GM23338 (cell line): ENCODE measurements at places on chromosomes 16 and 17. TPM values are rescaled to one million over a fixed set of nuclear protein-coding genes. Genes with fewer than 3 reads are reported as not detected.
A peak's percentile ranks its signal among the peaks of the same experiment; 100 is the strongest.

DNA sequence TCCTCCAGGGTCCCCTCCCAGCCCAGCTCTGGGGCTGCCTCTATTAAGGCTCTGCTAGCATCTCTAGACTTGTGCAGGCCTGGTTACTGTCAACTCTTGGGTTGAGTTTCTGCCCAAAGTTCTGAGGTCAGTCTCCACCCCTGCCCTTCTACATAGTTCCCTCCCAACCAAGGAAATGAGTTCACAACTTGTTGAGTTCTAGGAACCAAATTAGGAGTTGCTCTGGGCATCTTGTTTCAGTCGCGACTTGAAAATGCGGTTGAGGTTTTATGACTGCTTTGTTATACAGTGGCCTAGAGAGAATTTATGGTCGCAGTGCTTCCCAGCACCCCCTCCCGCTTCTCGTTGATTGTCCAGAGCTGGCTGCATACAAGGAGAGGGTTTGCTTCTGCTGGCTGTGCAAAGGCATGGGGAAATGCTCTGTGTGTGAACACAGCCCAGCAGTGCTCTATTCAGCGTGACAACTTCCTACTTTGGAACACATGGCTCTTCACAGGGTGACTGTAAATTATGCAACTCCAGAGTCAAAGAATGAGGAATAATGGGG, 20.2 kb downstream of the GNAO1 start:
- H3K27me3 ChIP-seq = no peaks in the 10 kb centered on the region
- no peak overlapping the region; the same call in 1 of the 2 replicates for H3K27ac ChIP-seq
- 0 out of 2 replicates have a peak overlapping the region, but pooled peaks have one; percentile 2 for H3K4me3 ChIP-seq
- H3K36me3 ChIP-seq = no peaks in the 10 kb centered on the region
- peaks cover 24% of the 10 kb centered on the region for H3K4me1 ChIP-seq
- no peak for DNase-seq

DNA sequence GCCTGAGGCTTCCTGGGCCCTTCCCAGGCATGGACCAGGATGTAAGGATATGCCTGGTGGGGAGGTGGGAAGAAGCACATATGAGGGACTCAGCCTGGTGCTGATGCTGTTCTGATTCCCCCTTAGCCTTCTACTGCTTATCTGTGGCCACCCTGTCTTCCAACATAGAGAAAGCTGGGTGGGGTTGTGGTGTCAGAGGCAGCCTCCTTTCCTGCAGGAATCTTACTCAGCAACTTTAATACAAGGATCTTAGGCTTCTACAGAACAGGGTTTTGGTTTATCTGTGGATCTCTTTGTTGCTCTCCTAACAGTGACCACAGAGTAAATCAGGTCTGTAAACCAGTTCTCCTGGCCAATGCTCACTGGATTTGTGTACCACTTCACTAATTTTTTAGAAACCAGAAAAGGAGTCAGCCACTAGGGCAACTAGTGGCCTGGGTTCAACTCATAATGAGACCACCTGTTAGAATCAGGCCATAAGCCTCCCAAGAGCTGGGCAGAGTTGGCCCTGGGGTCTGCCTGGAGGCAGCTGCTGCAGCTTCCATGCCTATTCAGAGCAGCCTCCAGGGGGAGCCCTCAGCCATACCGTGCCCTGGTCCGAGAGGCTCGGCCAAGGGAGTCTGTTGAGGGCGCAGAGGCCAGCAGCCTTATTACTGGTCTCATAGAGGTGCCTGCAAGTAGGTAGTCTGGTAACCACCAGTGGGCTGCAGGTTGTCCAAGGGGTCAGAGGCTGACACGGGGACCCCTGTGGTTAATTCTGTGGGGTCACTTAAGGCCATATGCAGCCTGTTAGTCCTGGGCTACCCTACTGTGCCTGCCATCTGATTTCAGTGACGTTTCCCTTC, 7.1 kb downstream of the HAS3 start:
- no peak overlapping the region for H3K4me3 ChIP-seq
- peaks cover 23% of the 10 kb centered on the region for H3K4me1 ChIP-seq
- DNase-seq = peak; percentile 87
- peaks cover 62% of the 10 kb centered on the region for H3K36me3 ChIP-seq

Gene MSLN
- total RNA-seq = 0.10 TPM in 1 of 2 replicates, not detected in the other

DNA sequence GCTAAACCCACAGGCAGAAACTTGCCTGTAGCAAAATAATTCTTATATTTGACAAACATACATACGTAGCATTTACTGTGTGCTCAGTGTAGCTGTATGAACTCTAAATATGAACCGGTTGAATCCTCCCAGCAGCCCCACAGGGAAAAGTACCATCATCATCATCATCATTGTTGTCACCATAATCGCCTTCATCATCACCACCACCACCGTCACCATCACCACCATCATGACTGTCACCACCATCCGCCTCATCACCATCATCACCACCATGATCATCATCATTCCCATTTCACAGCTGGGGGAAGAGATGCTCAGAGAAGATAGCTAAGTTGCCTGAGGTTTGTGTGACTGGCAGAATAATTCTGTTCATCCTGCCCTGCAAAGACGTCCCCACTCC, 81.7 kb downstream of the IRF8 start:
- H3K36me3 ChIP-seq = no peaks in the 10 kb centered on the region
- H3K4me1 ChIP-seq = 0 out of 2 replicates have a peak, but pooled peaks cover 1% of the 10 kb centered on the region
- DNase-seq = no peak
- no peaks in the 10 kb centered on the region for H3K27me3 ChIP-seq
- no peak overlapping the region for H3K4me3 ChIP-seq

DNA sequence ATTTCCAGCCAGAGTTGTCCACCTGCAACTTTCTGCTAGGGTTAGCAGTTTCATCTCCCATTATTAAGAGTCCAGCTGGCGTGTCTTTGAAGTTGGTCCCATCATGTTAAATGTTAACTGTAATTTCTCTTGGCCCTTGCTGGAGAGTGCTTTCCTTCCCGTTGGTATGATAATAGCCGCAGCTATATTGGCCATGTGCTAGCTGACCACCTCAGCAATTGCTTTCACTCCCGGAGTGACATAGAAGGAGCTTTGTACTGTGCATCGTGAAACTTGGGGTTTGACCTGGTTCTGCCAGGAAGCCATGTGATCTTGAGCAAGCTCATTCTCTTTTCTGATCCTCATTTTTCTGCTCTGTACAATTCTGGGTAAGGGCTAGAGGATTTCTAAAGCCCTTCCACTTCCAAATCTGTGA, 81.0 kb upstream of the TBX2 start:
- peaks cover 6% of the 10 kb centered on the region; the same call in 1 of the 2 replicates for H3K4me1 ChIP-seq
- H3K36me3 ChIP-seq = no peaks in the 10 kb centered on the region
- H3K27ac ChIP-seq = no peak overlapping the region

Gene ARRB2
- 23.0 and 45.0 TPM in 2 replicates for total RNA-seq

Gene PLEKHG4
- 10.3 and 17.1 TPM in 2 replicates for total RNA-seq

DNA sequence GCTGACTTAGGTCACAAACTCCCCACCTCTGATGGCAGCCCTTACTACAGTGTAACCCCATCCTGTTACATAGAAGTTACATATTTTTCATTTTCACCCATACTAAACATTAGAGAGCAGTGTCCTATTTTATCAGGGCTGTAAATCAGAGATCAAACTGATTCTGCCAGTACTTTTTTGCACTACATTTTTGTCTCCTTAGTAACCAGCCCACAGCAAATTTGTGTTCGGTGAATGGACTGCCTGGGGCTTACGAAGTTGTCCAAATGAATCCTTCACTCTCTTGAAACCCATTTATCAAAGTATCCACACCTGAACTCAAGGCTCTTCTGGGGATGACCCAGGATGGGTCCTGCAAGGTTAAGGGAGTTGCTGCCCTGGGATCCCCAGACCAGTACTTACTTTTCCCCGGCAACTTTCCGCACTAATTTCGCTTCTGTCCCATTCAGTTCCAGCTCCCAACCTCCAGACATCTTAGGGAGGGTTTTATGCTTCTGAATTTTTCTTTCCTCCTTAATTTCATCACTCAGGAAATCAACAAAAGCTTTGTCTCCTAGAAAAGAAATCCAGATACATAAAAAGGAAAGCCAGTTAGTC, 1.1 kb downstream of the C1QBP start:
- peaks cover 7% of the 10 kb centered on the region; the same call in 1 of the 2 replicates for H3K4me1 ChIP-seq
- DNase-seq = no peak
- peaks cover 44% of the 10 kb centered on the region for H3K36me3 ChIP-seq
- H3K27ac ChIP-seq = peak overlapping the region; percentile 61; the same call in 1 of the 2 replicates
- H3K4me3 ChIP-seq = peak overlapping the region; percentile 71

- no peak overlapping the region for H3K4me3 ChIP-seq
- no peak for DNase-seq
- H3K27ac ChIP-seq = no peak overlapping the region
- no peaks in the 10 kb centered on the region; the same call in 1 of the 2 replicates for H3K36me3 ChIP-seq
Measured at GRCh38 chr16:53852678-53853077, 148.7 kb downstream of the FTO start.

- no peak overlapping the region for H3K4me3 ChIP-seq
- no peak for DNase-seq
- peaks cover 56% of the 10 kb centered on the region for H3K4me1 ChIP-seq
- H3K27ac ChIP-seq = no peak overlapping the region
- H3K36me3 ChIP-seq = no peaks in the 10 kb centered on the region
Measured at GRCh38 chr17:31494259-31495021, 103.0 kb downstream of the RAB11FIP4 start.

- no peaks in the 10 kb centered on the region for H3K36me3 ChIP-seq
- no peak overlapping the region for H3K27ac ChIP-seq
- H3K4me1 ChIP-seq = peaks cover 14% of the 10 kb centered on the region
- no peak overlapping the region for H3K4me3 ChIP-seq
Measured at GRCh38 chr16:80519189-80519588, 21.6 kb upstream of the DYNLRB2 start.

Gene CMTM1
- 1.4 TPM in 1 of 2 replicates, not detected in the other for total RNA-seq

Gene EPOP
- total RNA-seq = 1.7 and 2.4 TPM in 2 replicates

DNA sequence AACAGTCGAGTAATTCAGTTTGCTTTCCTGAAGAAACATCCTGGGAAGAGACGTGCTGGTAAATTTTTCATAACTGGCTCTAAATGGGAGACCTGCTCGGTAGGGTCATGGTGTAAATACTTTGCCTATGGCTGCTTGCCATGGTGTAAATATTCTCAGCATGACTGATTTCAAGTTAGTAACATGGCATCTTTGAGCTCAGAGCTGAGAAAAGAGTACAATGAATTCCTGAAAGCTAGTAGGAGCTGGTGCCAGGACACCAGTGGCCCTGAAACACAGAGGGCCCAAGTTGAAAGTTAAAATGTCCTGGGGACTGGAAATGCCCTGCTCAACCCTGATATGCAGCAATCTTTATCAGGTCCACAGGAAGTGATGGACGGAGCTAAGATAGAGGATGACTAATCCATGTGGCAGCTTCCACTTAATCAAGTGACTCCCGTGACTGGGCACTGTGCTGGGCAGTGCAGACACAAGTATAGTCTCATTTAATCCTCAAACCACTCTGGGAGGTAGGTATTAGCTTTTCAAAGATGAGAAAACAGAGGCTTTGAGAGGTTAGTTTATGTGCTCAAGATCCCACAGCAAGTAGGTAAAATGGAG, 130.1 kb upstream of the ADAMTS18 start:
- H3K36me3 ChIP-seq = no peaks in the 10 kb centered on the region
- H3K27me3 ChIP-seq = no peaks in the 10 kb centered on the region
- H3K4me1 ChIP-seq = no peaks in the 10 kb centered on the region
- no peak overlapping the region for H3K27ac ChIP-seq
- H3K4me3 ChIP-seq = no peak overlapping the region

DNA sequence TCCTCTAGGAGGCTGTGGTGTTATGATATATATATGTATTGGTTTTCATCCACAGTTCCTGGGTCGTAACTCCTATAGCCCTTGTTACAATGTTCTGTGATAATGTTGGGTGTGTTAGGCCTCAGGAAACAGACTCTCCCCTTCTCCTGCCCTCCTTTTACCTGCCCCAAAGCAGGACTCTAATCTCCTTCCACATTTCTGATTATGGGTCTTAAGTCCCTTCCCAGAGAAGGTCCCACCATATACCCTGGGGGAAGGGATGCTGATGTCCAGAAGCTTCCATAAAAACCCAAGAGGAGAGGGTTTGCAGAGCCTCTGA, 450 bp upstream of the C1QBP start:
- peaks cover 34% of the 10 kb centered on the region for H3K36me3 ChIP-seq
- peak overlapping the region; percentile 71 for H3K4me3 ChIP-seq

GRCh38 chr16:59878999-59879398, 1144.9 kb upstream of the GOT2 start:
- H3K27me3 ChIP-seq = no peaks in the 10 kb centered on the region
- H3K36me3 ChIP-seq = no peaks in the 10 kb centered on the region
- no peak overlapping the region for H3K27ac ChIP-seq
- H3K4me3 ChIP-seq = no peak overlapping the region
- H3K4me1 ChIP-seq = no peaks in the 10 kb centered on the region

GRCh38 chr17:17476865-17477467, at the start of gene MED9:
MED9 (plus strand) TSS chr17:17477000; CDS start chr17:17477042, 42 bp downstream.
- peak within 1 kb of the TSS; percentile 96 for H3K27ac ChIP-seq
- DNase-seq = peak; percentile 97
- peaks cover 8% of the 10 kb centered on the region for H3K4me1 ChIP-seq
- H3K4me3 ChIP-seq = peak within 1 kb of the TSS; percentile 97
- no peaks in the 10 kb centered on the region for H3K27me3 ChIP-seq

DNA sequence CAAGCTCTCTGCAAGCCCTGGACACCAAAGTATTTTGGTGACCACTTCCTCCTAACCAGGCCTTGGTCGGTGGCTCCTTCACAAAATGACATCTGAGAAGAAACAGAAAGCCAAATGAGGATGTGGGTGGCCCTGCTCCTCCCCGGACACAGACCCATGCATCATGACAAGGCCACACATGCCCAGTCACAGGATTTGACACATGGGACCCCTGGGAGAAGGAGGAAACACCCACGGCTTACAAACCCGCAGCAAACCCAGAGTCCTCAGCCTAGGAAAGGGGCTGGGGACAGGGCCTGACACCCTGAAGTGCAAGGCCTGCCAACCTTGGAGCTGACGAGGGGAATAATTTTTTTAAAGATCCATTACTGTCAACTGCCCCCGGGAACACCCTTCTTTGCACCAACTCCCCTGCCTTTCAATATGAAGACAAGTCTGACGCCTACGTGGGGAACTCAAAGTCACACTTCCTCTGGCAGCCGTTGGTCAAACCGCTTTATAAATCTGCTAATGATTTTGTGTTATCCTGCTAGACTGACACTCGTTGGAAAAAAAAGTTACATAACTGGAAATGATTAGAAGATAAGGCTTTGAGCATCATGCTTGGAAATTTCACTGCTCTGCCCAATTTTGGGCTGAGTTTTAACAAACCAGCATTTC, 41.3 kb downstream of the GAS7 start:
- no peaks in the 10 kb centered on the region for H3K36me3 ChIP-seq
- no peak overlapping the region for H3K27ac ChIP-seq
- DNase-seq = no peak
- H3K27me3 ChIP-seq = no peaks in the 10 kb centered on the region
- no peaks in the 10 kb centered on the region for H3K4me1 ChIP-seq

- no peak for DNase-seq
- no peaks in the 10 kb centered on the region for H3K4me1 ChIP-seq
- H3K27me3 ChIP-seq = no peaks in the 10 kb centered on the region
Measured at GRCh38 chr17:4407216-4407615, 26.5 kb upstream of the SPNS3 start.

- H3K4me3 ChIP-seq = no peak overlapping the region
- H3K4me1 ChIP-seq = peaks cover 41% of the 10 kb centered on the region
- no peaks in the 10 kb centered on the region for H3K27me3 ChIP-seq
- H3K36me3 ChIP-seq = no peaks in the 10 kb centered on the region; the same call in 1 of the 2 replicates
- H3K27ac ChIP-seq = no peak overlapping the region
Measured at GRCh38 chr17:27498615-27499309, 42.5 kb downstream of the KSR1 start.

- peak; percentile 90 for DNase-seq
- peaks cover 16% of the 10 kb centered on the region for H3K4me1 ChIP-seq
- H3K27ac ChIP-seq = peak overlapping the region; percentile 85
- no peaks in the 10 kb centered on the region for H3K27me3 ChIP-seq
- peak overlapping the region; percentile 91 for H3K4me3 ChIP-seq
Measured at GRCh38 chr17:67378454-67379250, 1.6 kb downstream of the PITPNC1 start.
